ENCODE measurements at places on chromosomes 1 and 21.
A peak's percentile ranks its signal among the peaks of the same experiment; 100 is the strongest.

- DNase-seq = no peak
These were observed 3.4 kb downstream of the ZNF496 start for GRCh38 chr1:247328311-247328710.

DNA sequence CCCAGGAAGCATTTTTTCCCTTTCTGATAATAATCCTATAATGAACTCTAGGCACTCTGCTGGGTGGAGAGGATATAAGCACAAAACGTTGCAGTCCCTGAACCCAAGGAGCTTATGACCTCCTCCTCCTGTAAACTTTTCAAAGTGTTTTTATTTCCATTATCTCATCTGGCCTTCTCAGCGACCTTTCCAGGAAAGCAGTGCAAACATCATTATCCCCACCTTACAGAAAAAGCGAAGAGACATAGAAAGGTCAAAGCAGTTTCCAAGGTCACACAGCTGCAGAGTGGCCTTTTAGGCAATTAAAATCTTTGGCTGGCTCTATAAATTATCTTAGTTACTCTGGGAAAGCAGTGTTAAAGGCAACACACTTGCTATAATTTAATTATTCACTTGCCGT lies 63.8 kb downstream of the OLFML3 start:
- DNase-seq = no peak

GRCh38 chr1:58883888-58884482 lies 100.1 kb upstream of the JUN start:
- DNase-seq = no peak

GRCh38 chr1:31032266-31032665 lies 33.3 kb downstream of the PUM1 start:
- DNase-seq = no peak

- DNase-seq = no peak
These were observed 115.3 kb downstream of the COLGALT2 start for GRCh38 chr1:183922197-183922596.

DNA sequence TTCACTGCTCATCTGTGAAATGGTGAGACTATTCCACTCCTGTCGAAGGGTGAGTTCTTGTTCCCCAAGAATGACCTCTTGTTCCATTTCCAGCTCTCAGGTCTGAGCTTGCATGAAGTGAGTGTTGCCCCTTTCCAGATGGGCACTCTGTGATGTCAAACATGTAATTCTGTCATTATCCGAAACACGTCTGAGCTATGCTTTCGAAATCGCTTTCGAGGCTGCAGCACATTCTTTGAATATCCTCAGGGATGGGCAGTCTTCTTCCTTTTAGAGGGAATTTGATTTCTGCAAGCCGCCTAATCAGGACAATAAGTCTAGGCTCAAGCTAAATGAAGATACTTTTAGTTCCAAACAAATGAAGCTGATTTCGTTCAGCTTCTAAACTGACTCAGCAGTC lies 15.1 kb downstream of the NFASC start:
- no peak for DNase-seq

DNA sequence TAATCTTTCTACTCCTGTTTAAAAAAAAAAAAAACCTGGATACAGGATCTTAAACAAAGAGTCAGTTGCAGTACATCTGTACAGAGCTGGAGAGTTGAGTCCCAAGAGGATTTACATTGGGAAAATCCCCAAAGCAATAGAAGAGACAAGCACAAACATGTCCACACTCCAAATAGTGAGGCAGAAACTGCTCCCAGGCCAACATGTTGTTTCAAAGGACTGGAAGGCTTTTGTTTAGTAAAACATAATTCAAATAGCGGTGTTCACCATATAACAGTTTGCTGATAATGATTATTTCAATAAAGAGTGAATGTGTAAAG lies 425.4 kb downstream of the ADGRL2 start:
- DNase-seq = no peak

GRCh38 chr1:58487002-58487401 lies 59.5 kb downstream of the OMA1 start:
- peak; percentile 4 for DNase-seq

DNA sequence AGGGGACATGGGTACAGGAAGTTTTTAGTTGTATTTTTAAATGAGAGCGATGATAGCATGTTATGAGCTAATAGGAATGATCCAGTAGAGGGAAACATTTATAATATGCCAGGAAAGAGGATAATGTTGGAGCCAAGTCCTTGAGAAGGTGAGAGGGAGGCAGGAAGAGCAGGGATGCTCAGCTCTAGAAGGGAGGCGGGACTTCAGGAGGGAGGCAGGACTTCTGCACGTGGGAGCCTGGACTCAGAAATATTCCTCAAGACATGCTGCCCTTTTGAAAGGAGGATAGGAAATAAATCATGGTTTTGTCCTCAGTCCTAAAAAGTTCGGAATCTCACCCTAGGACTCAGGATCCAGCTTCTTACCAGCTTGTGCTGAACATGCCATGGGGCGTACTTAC lies 5.9 kb downstream of the ADARB1 start:
- DNase-seq = no peak

DNA sequence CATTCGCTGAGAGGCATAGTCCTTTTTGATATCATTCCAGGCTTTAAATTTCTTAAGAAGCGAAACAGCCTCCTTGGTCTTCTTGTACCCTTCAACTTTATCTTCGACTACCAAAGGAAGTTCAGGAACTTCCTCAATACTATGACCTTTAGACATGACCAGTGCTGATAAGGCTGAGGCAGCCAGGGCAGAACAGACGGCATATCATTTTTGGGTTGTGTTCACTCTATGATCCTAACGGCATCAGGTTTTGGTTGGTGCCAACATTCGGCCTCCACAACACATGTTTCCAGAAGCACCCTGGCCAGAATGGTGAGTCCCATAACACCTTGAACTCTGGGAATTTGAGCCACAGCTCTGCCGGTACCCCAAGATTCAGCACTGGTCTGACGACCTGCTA lies 31.4 kb upstream of the MYOC start:
- no peak for DNase-seq
